ENCODE measurements at places on chromosomes 5 and 9.

DNA sequence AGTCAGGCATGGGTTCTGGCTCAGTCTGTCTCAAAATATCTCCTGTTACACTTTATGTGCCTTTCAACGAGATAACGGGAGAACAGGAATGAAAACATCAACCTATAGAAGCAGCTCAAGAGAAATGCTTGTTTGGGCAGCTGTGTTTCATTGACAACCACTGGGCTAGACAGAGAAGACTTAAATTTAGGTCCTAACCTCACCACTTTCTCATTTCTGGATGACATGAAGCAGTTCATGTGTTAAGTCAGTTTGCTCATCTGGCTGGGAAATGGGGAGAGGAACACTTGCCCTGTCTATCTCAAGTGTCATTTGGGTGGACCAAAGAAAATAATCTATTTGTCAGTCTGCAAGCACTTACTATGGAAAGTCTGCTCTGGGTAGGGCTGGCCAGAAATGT, 66.7 kb upstream of the PCA3 start:
- DNase-seq: no peak

- peak; percentile 77 for DNase-seq
Observed at GRCh38 chr9:131423171-131423581, 29.3 kb downstream of the PRRC2B start.

DNA sequence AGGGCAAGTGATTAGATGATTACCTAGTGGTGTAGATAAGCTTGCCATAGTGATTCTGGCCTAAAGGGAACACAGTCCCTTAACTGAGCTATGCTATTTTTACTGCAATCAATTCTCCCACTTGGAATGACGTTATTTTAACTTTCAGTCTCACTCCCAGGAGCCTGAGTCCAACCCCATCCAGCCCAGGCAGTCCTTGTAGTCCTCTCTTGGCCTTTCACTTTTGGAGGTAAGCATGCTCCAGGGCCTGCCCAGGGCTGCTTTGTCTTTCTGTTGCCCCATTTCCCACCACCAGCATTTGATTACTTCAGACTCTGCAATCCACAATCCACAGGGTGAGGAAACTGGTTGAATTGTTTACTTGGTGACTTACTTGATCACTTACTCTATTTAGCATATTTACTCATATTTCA, 233.0 kb downstream of the CD180 start:
- peak; percentile 57 for DNase-seq

DNA sequence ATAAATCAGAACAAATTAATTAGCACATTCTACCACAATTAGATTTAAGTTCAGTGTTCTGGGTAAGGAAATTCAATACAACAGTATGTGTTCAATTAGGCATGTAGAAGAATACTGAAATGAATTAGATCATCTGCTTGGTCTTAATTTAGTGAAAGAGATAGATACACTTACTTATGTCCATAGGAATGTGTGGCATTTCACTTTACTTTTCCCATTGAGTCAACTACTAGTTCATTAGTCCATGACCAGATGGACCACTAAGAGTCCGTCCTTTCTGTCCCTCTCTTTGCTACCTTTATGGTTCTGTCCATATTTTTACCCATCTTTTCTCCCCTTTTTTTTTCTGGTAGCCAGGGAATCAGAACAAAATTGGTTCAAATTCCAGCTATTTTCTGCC, 276.9 kb downstream of the OSTF1 start:
- no peak for DNase-seq

- no peak for DNase-seq
Observed at GRCh38 chr5:172353846-172354245, 70.3 kb upstream of the UBTD2 start.

DNA sequence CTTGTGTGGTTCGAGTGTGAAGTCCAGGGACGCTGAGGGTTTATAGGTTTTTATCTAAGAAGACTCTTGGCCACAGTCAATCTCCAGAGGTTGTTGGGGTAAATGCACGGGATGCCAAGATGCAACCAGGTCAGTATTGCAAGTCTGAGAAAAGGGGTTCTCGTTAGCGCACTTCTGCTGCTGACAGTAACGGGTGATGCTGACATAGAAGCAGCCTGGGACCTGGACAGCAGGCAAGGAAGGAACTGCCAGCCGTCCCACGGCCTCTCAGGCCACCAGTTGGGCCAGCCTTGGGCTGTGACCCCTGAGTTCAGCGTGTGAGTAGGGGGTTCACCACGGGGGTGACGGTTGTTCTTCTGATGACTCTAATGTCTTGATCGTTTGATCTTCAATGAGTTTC, 39.0 kb downstream of the TENT4A start:
- DNase-seq: no peak

- no peak for DNase-seq
Observed at GRCh38 chr5:16600946-16601345, 15.9 kb downstream of the RETREG1 start.

DNA sequence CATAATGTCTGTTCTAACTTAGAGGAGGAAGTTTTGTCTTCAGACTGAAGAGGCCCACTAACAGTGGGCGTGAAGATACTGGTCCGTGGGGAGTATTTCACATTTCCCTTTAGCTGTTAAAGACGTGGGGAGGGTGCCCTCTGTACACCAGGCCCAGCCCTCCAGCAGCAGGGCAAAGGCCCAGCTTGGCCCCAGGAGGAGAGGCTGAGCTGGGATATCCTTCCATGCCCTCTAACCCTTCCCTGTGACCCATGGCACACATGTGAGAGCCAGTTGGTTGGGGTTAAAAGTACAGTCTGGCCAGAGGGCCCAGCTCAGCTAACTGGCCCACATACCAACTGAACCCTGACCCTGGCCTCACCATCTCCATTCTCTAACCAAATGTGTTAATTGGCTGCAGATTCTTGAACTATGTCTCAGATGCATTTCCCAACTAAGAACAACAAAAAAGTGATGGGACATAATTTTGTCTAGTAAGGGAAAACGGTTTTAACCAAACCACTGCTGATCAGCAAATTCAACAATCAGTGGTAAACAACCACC, 74.4 kb downstream of the LHFPL2 start:
- no peak for DNase-seq

- DNase-seq: no peak
Observed at GRCh38 chr9:37988041-37988440, 81.0 kb downstream of the SHB start.

GRCh38 chr9:134057751-134058701, 9.8 kb downstream of the BRD3 start:
- DNase-seq: no peak

GRCh38 chr5:154118893-154119336, 71.6 kb upstream of the GALNT10 start:
- peak; percentile 83 for DNase-seq

GRCh38 chr5:40914835-40915234, 5.5 kb downstream of the C7 start:
- no peak for DNase-seq

DNA sequence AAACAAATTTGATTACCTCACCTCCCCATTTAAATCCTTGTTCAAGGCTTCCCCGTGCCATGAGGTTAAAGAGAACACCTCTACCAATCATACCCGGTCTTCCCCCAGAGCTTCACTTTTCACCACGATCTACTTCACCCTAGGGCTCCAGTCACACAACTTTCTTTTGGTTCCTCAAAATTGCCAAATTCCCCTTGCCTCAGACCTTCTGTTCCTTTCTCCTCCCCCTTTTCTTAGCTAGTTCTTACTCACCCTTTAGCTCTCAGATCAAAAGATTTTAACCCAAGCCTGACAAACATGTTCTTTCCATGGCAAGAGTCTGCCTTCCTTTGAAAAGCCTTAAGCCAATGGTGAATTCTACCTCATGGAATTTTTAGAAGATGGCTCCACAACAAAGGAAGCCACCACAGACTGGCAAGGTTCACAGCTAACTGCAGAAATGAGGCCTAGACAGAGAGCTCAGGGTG, 56.7 kb downstream of the MAPKAP1 start:
- DNase-seq: peak; percentile 66

GRCh38 chr5:176583076-176583475, 26.9 kb downstream of the GPRIN1 start:
- DNase-seq: no peak

GRCh38 chr5:68430279-68430678, 214.7 kb downstream of the PIK3R1 start:
- no peak for DNase-seq

- peak; percentile 43 for DNase-seq
Observed at GRCh38 chr9:129751841-129752801, 721 bp downstream of the PTGES start.

GRCh38 chr5:64507264-64507605, 1.4 kb downstream of the RGS7BP start:
- DNase-seq: no peak

DNA sequence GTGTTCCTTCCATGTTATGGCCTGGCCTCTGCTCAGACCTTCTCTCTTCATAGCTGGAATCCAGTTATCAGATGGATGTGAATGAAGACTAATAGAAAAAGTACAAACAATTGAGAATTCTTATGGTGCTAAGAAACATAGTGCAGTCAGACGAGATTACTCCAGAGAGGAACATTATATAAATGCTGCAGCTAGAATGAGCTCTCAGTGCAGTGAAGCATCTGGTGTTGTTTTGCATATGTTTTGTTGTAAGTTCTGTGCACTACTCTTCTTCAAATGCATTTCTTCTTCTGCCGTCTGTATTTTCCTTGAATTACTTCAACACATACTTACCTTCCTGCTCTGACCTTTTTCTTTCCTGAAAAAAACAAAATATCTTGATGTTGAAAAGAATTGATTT, 602.4 kb upstream of the CDH18 start:
- no peak for DNase-seq

- no peak for DNase-seq
Observed at GRCh38 chr5:57711946-57712345, 229.3 kb upstream of the ACTBL2 start.

DNA sequence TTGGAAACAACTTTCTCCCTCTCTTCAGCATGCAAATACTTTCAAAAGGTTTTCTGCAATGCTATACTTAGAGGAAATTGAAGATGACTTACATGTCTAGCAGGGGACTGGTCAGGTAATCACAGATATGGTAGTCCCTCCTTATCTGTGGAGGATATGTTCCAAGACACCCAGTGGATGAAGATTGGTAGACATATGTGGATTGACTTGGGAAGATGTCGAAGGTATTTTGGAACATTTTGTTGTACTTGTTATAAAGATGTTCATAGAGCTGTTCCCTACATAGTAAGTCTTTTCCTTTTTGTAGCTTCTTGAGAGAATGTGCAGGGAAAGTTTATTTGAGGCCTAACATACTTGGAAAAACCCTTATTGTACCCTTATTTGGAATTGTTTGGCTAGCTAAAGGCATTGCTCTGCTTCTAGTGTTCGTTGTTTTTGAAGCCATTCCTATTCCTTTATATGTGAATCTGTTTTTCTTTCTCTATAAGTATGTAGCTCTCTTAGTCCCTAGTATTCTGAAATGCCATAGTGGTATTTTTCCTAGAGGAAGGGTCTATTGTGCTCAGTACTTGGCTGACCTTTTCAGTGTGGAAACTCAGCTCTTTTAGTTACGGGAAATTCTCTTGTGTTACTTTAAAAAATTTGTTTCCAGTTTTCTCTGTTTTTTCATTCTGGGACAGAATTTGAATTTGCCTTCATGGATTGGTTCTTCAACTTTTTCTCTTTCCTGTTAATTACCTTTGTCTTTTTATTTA, 25.7 kb downstream of the GPR151 start:
- no peak for DNase-seq

- no peak for DNase-seq
Observed at GRCh38 chr9:134899818-134900217, 17.9 kb downstream of the FCN1 start.

DNA sequence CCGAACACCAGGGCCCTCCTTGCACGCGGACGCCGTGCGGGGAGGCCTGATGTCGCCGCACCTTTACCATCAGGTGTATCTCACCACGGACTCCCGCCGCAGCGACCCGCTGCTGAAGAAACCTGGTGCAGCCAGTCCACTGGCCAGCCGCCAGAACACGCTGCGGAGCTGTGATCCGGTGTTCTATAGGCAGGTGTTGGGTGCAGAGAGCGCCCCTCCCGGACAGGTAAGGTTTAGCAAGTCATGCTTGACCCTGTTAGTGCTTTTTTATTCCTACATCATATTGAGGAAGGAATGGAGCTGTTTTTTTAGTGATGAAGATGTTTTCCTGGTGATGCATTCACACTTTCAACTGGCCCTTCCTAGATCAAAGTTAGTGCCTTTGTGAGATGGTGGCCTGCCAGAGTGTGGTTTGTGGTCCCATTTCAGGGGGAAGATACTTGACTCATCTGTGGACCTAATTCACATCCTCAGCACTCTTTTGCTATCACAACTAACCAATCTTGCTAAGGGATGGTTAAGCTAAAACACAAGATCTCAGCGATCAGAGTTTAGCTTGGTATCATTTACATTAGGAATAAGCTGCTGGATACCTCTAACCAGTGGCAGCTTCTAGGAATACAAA, 2.7 kb downstream of the PCDHGC3 start:
- no peak for DNase-seq

- no peak for DNase-seq
Observed at GRCh38 chr5:52469420-52469819, 318.3 kb upstream of the ITGA1 start.

Measured in PC-3 (cell line).